ENCODE measurements at places on chromosomes 1 and 21.

- peak; percentile 46 for DNase-seq
Observed at GRCh38 chr1:231315887-231316286, 21.8 kb downstream of the EXOC8 start.

- DNase-seq = no peak
Observed at GRCh38 chr1:6822530-6823359, 37.5 kb downstream of the CAMTA1 start.

- peak; percentile 100 for DNase-seq
Observed at GRCh38 chr1:17233675-17234320, 15.1 kb upstream of the PADI3 start.

DNA sequence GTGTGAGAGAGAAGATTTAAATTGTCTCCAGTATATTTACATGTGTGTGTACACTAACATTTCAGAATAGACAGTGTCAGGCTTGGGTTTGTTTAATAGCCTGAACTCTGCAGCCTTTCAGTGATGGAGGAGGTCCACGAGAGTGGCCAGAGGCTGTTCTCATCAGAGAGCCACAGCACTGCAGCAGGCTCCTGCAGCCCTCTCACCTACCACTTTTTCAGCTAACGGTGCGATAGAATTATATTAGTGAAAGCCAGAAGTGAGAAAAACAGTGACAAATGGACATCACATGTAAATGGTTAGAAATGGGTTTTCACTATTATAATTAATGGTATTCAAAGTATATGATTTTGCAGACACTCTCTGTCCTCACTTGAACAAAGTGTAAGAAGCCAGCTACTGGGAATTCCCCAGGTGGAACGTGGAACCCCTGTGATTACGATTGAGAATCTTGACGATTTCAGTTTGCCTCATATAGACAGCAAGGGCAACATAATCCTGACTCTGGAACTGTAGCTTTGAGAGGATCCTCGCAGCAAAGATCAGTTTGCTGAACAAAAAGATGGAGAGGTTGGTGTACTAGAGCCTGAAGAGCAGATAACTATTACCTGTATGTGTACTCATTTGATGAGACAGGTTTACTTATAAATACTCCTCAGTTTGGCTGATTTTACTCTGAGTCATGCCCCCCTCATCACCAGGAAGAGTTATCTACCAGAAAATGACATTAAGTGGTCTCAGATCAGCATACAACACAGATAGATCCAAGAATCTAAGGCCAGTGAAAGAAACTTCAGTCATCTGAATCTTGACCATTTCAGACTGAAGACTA lies 31.4 kb downstream of the IFI16 start:
- no peak for DNase-seq

GRCh38 chr1:115283681-115284146 lies 54.3 kb downstream of the NGF start:
- DNase-seq = no peak

DNA sequence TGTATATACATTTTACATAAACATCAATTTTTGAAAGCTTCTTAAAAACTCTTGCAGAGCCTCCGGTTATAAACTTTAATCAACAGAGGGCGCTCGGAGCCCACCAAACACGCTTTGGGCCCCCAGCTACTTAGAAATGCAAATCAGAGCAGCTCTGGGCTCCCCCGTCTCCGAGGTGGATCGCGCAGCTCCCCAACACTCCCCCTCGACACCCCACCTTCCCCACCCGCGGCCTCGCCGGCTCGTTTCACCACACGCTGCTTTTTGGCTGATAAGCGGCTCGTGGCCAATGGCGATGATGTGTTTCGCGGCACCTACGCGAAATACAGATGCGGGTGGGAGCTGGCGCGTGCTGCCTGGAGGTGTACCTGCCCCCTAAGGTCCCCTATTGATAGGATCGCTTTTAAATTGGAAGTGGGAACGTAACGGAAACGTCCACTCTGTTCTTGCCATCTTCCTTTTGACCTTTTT lies 1.7 kb upstream of the KIF26B start:
- peak; percentile 76 for DNase-seq

DNA sequence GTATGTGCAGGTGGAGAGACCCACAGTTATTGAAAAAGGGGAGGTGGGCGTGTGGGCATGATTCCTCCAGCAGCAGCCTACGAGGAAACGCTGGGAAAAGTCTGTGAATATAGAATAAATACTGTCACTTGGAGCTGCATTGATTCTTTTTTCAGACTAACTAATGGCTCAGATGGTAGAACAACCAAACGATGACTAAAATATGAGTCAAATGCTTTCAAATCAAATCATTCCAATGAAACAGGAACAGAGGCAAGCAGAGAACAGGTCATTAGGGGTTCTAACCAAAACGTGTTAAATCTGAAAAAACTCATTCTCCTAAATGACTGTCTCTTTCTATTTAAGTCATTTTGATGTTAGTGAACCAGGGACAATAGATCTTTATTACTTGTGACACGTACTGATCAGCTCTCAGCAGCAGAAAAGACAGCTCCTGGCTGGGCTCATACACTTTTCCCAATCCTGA lies 35.1 kb upstream of the SEC16B start:
- peak; percentile 60 for DNase-seq

DNA sequence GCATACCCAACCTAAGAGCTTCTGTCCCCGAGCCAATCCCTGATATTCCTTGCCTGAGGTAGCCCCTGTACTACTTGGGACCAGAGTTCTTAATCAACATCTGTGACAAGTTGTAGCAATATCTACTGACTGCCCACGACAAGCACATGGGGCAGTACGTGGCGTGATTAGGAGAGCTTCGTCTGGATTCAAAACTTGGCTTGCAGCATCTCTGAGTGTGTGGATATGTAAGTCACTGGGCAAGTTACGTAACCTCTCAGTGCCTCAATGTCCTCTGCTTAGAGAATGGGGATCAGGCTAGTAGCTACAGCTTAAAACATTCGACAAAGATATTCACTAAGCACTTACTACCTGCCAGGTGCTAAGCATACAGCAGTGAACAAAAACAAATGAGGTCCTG lies 5.0 kb downstream of the HSPG2 start:
- no peak for DNase-seq

GRCh38 chr1:198890214-198890930 lies 251.5 kb downstream of the PTPRC start:
- peak; percentile 55 for DNase-seq

GRCh38 chr1:30601316-30602085 lies 121.9 kb downstream of the MATN1 start:
- DNase-seq = no peak

GRCh38 chr1:56329970-56330369 lies 249.4 kb downstream of the PLPP3 start:
- no peak for DNase-seq

DNA sequence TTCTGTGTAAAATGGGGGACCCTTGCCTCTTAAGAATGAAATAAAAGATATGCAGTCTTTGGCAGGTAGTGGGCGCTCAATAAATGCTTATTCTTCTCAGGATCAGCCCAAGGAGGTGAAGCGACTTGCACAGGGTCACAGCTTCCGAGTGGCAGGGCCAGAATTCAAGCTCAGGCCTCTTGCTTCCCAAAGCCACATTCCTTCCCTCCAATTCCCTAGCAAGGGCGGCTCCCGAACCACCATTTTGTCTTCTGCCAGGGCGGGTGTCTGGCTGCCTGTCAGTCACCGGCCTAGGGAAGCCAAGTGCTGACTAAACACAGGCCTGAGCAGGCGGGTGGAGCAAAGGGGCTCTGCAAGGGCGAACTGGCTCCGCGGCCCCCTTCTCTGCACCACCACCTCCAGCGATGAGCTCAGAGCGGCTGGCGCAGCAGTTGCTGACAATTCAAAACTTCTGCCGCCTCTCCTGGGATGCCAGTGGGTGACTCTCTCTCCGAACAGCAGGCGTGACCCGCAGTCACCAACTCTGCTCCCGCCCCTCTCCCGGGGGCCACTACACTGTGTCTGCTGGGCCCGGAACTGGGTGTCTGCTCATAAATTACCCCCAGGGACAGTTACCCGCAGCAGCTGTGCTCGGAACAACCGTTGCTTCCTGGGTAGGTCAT lies 10.8 kb downstream of the GPR3 start:
- DNase-seq = no peak

DNA sequence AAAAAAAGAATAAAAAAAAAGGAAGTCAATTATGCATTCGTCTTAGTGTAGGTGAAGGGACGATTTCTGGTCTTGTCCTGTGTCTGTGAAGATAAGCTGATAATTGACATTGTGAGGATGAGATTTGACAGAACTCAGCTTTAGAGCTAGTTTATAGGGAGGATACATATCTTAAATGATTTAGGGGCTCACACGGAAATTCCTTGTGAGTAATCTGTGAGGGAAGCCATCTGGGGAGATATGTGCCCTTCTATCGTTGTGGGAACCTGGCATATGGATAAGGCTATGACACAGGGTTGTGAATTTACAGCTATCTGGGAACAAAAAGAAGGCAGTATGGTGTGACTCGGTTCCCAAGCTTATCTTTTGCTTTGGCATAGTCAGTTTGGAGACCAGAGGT lies 71.1 kb downstream of the RABGAP1L start:
- no peak for DNase-seq

DNA sequence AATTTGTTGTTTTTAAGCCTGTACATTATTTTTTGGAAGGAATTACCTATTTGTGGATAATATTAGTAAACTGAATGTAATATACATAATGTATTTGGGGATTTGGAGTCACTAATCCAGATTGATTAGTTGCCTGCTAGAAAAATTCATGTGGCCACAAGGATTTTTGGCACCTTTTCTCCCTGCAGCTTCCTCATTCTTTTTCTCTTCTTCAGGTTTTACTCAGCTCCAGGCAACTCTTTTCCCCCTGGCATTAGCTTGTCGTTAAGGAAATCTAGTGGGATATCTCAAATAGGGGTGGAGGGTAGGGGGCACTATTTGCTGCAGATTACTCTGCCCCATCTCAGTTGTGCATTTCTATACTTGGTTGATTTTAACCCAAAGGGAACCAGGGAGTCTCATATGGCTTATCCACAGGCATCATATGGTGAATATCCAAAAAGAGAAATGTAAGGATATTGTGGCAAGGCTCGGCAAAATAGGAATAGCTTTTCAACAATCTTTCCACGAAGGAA lies 203.1 kb downstream of the NFIA start:
- no peak for DNase-seq

DNA sequence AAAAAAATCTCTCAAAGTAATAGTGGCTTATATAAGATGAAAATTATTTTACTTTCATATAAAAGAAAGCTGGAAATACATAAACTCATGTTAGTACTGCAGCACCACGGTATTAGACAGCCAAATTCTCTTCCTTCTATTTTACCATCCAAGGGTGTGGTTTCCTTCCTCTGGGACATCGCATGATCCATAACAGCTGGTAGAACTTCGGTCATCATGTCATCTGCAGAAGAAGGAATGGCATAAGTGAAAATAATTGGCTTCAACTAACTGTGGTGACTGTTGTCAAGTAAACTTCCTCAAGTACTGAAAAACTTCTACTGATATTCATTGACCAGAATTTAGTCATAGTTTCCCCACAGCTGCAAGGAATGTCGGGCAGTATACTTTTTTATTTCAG lies 28.3 kb upstream of the IFI44L start:
- DNase-seq = no peak

DNA sequence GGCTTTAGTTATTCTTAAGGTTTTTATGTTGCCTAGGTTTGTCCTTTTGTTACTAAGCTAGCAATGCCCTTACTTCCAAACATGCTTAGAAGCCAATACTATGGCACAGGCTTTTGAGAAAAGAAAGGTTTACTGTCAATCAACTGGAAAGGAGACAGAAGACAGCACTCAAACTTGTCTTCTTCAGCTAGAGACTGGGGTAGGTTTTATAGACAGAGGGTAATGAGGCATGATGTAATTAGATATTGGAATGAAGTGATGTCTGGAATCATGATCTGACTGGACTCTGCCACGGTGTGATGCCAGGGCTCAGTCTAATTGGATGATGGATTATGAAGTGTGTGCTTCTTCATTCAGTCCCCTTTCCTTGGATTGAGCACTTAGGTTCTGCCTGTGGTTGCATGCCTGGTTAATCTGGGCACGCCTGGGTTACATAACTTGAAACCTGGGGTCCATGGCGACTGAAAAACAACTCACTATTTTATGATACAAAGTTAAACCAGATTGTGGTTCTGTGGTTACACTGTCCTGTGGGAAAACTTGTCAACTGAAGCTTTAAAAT lies 625.8 kb downstream of the BRINP3 start:
- DNase-seq = peak; percentile 12

DNA sequence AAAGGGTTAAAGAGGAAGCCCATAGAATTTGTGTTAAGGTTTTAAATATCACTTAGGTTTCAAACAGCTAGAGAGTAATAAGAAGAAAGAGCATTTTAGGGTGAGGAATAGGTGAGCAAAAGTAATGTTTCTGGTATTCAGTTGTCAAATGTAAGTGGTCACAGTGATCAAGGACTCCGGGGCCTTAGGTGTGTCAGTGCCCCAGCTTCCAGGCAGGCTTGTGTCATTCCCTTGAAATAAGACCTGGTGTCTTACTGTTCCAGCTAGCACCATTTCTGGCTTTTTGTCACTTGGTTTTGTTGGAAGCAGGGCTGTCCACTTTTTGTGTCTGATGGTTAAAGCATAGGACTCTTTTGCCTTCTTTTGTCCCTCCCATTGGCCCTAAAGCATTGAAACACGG lies 69.6 kb downstream of the DYRK1A start:
- DNase-seq = no peak

DNA sequence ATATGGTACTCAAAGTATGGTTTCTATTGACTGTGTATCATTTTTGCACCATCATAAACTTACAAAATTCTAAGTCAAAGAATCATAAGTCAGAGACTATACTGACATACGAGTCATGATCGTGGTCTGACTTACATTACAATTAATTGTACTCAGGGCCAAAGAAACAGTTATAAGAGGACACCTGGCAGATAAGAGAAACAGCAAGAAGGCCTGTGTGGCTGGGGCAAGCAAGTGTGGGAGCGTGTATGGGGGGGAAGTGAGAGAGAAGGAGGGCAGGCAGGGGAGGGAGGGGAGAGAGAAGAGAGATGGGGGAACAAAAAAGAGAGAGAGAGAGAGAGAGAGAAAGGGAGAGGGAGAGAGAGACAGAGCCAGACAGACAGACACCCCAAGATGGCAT lies 70.9 kb downstream of the RERE start:
- peak; percentile 54 for DNase-seq

GRCh38 chr1:195568389-195568788 lies 1039.9 kb downstream of the KCNT2 start:
- DNase-seq = peak; percentile 32

DNA sequence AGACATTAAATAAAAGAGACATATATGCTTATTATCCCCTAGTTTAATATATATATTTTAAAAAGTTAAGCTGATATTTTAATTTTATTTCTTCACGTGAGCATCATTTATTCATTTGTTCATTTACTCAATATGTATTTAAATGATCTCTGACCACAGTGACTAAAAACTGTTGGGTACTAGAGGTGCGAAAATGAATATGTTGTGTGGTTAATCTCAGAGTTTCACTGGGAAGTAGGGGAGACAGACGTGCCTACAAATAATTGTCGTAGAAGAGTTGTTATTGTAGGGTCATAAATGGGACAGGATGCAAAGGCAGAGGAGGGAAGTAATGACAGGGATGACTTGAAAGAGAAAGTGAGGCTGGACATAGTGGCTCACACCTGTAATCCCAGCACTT lies 213.0 kb upstream of the CACYBP start:
- no peak for DNase-seq

- DNase-seq = no peak
Observed at GRCh38 chr1:201009962-201010645, 13.4 kb downstream of the KIF21B start.

GRCh38 chr1:60516996-60517395 lies 443.4 kb upstream of the C1orf87 start:
- DNase-seq = no peak

- no peak for DNase-seq
Observed at GRCh38 chr1:100752791-100753190, 33.2 kb downstream of the VCAM1 start.

- no peak for DNase-seq
Observed at GRCh38 chr21:24994717-24995116, 612.6 kb downstream of the MRPL39 start.

GRCh38 chr1:188706742-188707141 lies 1770.9 kb downstream of the BRINP3 start:
- peak; percentile 86 for DNase-seq

All from M059J (cell line).